ENCODE measurements at places on chromosomes 7 and 10.

- no peak for DNase-seq
Observed at GRCh38 chr10:93701866-93702209, 554 bp downstream of the FRA10AC1 start.

DNA sequence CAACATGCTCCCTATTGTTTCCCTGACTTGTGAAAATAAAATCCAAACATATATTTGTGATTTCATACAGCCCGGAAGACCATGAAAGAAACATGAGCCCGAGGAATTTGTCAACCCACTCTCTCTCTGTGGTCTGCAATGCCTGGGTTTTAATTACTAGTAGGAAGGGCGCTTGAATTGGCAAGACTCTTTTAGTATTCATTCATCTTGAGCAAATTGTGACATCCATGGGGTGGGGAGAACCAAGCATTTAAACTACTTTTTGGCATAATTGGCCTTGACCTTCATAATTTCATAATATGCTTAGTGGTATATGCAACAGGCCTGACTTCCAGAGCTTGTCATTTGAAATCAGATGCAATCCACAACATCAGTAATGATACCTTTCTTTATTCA lies 142.4 kb upstream of the BMPER start:
- DNase-seq, result no peak

GRCh38 chr10:78559661-78560340 lies 509.0 kb upstream of the ZMIZ1 start:
- DNase-seq, result peak; percentile 87

- DNase-seq, result peak; percentile 95
Observed at GRCh38 chr7:63900394-63901203, 98.0 kb upstream of the ZNF722 start.

DNA sequence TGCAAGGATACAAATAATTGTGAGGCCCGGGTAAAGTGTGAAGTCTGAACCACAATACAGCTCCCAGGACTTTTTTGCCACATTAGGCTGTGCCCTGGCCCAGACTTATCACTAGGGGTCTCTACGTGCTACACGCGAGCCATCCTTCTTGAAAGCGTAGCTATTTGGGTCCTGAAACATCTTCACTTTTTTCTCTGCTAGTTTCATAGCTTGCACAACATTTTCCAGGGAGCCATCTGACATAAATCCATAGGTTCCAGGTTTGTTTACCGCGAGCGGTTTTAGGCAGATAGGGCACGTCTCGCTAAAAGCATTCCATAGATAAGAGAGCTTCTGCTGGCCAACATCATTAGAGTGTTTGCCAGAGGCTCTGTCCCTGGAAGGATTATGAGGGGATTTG lies 226.5 kb downstream of the RPS24 start:
- no peak for DNase-seq

DNA sequence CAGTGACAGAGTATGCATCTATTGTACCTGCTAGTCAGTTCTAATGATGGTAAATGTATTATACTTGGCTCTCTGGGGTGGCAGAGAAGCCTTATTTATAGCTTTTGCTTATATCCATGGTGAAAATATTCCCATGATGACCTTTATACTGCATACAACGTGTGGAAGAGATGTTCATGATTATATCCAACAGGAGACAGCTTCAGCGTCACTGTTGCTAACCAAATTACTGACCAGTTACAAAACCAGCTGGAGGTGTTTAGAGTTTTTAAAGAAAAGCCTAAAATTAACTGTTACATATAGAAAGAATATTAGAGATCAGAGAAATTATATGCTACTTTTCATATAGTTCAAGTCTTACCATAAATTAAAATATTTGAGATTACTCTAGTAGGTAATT lies 280.8 kb downstream of the ETV1 start:
- DNase-seq, result no peak

DNA sequence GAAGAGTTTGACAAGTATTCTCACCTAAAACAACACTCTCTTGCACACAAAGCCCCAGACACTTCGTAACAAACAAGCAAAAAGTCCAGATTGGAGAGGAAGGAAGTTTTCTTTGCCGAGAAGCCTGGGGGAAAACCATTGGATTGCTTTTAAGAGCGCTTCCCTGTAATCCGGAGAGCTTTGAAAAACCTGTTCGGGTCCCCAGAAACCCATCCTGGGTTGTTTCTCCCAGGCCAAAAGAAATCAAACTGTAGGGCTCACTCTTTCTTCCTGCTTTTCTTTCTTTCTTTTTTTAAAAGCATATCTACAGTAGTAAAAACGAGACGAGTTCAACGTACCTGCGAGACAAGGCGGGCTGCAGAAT lies 655 bp downstream of the SP8 start:
- peak; percentile 67 for DNase-seq

GRCh38 chr7:139623518-139623917 lies 100.0 kb downstream of the CLEC2L start:
- DNase-seq, result no peak

DNA sequence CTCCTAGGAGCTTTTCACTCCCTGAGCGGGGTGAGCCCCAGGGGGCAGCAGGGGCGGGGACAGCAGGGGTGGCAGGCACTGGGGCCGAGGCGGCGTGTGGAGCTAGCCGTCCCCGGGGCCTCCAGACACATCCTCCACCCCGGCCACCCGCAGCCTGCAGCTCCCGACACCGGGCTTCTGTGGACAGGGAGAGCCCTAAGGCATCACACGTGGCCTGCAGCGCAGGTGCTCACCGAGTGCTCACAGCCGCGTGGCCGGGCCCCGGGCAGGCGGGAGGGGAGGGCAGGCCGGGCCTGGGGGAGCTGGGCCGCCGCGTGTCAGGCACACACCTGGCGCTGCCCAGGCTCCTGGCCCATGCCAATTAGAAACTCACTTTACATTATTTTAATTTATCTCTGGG lies 51.4 kb downstream of the MICALL2 start:
- no peak for DNase-seq

- DNase-seq, result no peak
Observed at GRCh38 chr7:112173568-112173905, 32.7 kb downstream of the DOCK4 start.
